ENCODE measurements at places on chromosomes 3 and 15. TPM values are rescaled to one million over a fixed set of nuclear protein-coding genes. Genes with fewer than 3 reads are reported as not detected.

- no peak for DNase-seq
Observed at GRCh38 chr3:25246913-25247312, 181.2 kb upstream of the RARB start.

DNA sequence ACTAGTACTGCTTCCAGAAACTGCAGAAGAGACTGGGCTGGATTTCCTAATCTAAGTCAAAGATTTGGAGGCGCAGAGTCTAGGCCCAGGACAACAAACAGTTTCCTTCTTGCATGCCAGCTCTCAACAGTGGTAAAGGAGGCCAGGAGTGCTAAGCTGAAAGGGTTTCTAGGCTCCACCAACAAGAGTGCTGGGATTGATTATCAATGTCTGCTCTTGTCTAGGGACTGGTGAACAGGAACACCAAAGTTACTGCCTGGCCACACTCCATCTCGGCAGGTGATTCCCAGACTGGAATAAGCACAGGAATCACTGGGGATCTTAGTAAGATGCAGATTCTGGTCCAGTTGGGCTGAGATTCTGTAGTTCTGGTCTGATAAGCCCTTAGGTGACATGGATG, 22.8 kb upstream of the FGD5 start:
- DNase-seq = no peak

- DNase-seq = no peak
Observed at GRCh38 chr3:126351086-126351770, 6.0 kb downstream of the KLF15 start.

DNA sequence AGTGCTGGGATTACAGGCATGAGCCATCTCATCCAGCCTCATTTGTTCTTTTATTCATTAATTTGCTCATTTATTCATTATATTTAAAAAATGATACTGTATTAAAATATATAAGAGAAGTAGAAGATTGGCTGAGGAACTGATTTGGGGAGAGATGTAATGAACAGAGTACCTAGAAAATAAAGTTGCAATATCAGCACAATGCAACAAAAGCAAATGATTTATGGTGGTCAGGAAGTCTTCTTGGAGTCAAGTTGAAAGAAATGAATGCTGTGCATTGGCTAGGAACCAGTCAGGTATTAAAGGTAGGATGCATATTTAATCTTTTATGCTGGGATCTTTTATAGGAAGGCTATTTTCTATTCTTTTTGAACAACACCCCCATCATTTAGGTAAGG, 152.2 kb downstream of the C3orf38 start:
- DNase-seq = no peak

GRCh38 chr3:18124501-18124900, 300.6 kb downstream of the SATB1 start:
- peak; percentile 76 for DNase-seq

GRCh38 chr15:70339571-70340493, 242.1 kb upstream of the TLE3 start:
- DNase-seq = no peak

DNA sequence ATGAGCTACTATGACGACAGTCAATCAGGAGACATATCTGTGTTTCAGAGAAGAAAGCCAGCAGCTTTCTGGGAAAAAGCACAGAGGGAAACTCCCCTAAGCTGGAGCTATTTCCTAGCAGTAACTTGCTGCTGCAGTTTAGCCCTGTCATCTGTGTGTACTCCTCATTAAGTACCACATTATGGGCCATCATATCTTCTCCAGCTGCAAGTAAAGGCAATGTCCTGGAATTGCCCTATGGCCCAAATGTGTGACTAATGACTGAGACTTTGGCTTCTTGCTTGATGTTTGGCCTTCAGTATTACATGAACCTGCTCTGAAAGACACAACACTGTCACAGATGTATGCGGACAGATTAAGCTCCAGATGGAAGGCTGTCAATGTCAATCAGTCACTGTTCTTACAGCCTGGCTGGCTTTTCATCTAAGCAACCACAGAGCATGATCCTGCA, 190.8 kb downstream of the FHIT start:
- DNase-seq = peak; percentile 4

- peak; percentile 98 for DNase-seq
Observed at GRCh38 chr3:50163572-50164455, 8.7 kb downstream of the SEMA3F start.

DNA sequence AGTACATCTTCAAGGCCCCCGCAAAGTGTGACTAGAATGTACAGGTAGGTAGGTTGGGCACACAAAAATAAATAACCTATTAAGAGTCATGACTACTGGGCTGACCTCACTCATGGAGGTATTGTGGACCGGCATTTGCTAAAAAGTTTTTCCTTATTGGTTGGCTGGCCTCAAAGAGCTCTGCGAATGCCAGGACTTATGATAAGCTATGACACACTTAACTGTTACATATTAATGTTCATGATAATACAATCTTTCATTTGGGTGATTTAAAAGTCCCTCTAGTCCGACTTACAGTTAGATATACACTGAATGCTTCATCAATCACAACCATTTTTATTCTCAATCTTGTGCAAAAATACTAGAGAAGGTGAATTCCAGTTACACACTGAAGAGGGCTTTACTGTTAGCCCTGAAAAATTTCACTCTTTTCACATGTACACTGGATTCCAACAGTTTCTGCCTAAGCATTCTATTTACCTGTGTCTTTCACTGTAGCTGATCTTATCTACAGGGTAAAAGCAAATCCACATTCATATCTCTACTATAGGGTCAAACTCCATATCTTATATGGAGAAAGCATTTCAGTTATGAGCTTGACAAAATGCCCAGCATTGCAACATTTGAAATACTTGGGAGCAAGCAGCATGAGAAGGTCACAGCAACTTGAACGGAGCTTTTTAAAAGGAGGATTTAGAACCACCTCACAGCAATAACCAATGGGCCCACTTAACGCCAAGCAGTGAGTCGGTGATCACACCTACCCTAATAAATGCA, 329.1 kb downstream of the FOXP1 start:
- no peak for DNase-seq

- peak; percentile 44 for DNase-seq
Observed at GRCh38 chr3:102745881-102746280, 311.1 kb downstream of the ZPLD1 start.

GRCh38 chr3:187648177-187648576, 22.0 kb downstream of the SST start:
- DNase-seq = no peak

GRCh38 chr3:47884603-47885002, 81.7 kb downstream of the DHX30 start:
- no peak for DNase-seq

DNA sequence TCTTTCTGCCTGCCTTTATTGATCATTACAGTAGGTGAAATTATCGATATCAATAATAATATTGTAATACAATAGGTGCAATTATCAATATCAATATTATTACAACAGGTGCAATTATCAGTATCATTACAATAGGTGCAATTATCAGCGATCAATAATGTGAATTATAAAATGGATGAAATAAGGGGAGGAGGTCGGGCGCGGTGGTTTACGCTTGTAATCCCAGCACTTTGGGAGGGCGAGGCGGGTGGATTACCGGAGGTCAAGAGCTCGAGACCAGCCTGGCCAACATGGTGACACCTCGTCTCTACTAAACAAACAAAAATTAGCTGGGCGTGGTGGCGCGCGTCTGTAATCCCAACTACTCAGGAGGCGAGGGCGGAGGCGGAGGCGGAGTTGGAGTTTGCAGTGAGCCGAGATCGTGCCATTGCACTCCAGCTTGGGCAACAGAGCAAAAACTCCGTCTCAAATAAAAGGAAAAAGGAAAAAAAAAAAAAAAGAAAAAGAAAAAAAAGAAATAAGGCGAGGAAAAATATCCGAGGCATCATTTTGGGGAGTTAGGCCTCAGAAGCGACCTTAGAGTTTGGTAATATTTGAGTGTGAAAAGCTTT, 611 bp upstream of the BNIP2 start:
- DNase-seq = peak; percentile 52

DNA sequence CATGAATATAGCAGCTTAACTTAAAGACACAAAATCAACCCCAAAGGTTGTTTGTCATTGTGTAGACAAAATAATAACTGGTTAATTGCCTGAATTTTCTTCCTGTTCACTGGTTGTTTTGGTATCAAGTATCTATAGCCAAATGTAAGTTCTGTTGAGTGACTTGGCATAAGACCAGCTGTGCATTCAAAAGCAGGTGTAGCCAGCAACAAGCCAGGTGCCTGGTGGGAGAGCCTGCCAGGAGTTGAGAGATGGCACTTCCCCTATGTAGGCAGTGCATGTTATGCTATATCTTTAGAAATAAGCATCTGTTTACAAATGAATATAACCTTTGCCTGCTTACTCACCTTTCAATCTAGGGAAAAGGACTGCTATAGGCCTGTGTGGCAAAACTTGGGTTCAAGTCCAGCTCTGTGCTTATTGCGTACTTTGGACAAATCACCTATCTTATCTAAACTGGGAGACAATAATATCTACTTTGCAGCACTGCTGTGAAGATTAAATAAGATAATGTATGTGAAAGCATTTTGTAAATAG, 84.9 kb upstream of the TBL1XR1 start:
- DNase-seq = no peak

GRCh38 chr3:24605511-24606028, 110.9 kb upstream of the THRB start:
- no peak for DNase-seq

- DNase-seq = no peak
Observed at GRCh38 chr3:43366481-43366880, 80.1 kb downstream of the SNRK start.

- DNase-seq = no peak
Observed at GRCh38 chr3:72538070-72538745, 310.0 kb downstream of the SHQ1 start.

DNA sequence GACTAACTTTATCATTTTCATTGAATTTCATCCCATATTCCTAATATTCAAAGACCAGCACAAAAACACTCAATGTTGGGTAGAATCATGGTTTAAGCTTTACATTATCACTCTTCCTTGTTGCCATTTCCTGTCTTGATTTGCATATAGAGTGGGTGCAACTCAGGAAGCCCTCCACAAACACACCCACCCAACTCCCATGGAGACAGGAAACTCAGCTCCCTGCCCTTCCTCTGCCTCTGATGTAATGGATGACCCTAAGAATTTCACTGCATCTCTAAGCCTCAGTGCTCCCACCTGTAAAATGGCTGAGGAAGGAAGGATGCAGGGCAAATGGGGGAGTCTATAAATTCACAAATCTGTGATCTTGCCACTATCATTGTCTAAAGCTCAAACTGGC, 98.1 kb upstream of the BFSP2 start:
- no peak for DNase-seq

DNA sequence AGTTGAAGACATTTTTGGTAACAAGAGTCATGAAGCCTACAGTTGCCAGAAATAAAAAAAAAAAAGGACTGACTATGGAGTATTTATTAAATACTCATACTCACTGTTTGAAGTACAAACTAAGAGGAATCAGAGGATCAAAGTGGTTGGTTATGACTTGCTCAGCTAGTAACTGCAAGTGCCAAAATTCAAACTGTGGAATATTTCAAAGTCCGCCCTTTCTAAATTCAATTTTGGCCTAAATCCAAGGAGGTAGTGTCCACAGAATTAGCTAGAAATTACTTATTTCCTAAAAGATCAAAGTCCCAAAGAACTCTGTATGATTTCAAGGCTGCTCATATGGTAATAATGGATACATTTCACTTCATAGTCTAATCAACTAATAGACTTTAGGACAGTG, 274.5 kb downstream of the ZBTB20 start:
- no peak for DNase-seq

GRCh38 chr15:43872416-43873020, 45.7 kb downstream of the WDR76 start:
- DNase-seq = peak; percentile 73

DNA sequence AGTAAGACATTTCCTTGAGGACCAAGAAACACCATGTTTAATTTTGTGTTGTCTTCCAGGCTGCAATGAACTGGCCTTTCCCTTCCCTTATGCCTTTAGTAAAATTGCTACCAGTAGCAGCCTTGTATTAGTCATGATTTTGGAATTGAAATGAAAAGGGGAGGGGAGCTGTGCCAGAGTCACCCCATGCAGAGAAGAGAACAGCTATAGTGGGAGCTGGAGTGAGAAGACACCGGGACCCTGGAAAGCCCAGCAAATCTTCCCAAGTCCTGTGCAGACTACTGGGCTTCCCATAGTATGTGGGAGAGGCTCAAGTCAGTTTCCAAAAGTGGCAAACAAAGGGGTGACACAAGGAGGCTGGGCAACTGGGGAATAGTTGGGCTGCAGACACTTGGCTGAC, 178.5 kb downstream of the NR1D2 start:
- peak; percentile 38 for DNase-seq

GRCh38 chr3:71542521-71543370, 40.8 kb downstream of the FOXP1 start:
- peak; percentile 60 for DNase-seq

DNA sequence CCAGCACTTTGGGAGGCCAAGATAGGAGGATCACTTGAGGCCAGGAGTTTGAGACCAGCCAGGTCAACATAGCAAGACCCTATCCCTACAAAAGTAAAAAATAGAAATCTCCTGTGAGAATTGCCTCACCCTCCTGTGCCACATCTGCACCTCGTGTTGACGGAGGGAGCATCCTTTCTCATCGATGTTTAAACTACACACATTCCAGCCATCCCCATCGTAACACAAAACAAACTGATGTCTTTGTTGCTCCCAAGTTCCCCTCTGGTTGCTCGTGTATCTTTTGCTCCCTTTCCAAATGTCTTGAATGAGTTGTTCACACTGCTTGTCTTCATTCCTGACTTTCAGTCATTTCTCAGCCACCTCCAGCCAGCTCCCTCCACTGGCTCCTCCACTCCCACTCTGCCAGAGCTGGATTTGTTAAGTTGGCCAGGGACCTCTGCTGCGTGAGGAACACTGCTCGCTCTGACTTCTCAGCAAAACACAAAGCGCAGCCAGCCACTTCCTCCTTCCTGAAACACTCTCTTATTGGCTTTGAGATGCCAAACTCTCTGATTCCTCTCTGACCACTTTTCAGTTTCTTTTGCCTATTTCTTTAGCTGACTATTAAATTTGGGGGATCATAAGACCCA, 53.6 kb upstream of the ATP13A3 start:
- no peak for DNase-seq

- DNase-seq = peak; percentile 19
Observed at GRCh38 chr15:85380812-85381642, 624 bp downstream of the AKAP13 start.

GRCh38 chr3:111610189-111610588, 15.0 kb upstream of the ZBED2 start:
- no peak for DNase-seq

- no peak for DNase-seq
Observed at GRCh38 chr15:85598219-85598618, 196.5 kb downstream of the KLHL25 start.

The NAALADL2 gene
- 1.9 TPM for total RNA-seq

The MESP1 gene
- total RNA-seq = 32.9 TPM

The ISLR gene
- not detected for total RNA-seq

The LRCH3 gene
- 43.1 TPM for total RNA-seq

The PRTG gene
- 1.4 TPM for total RNA-seq

The ARNT2 gene
- 0.11 TPM for total RNA-seq

The PSTPIP1 gene
- not detected for total RNA-seq

The CCDC80 gene
- total RNA-seq = 17.0 TPM

The ELL3 gene
- 15.0 TPM for total RNA-seq

The PXYLP1 gene
- total RNA-seq = 6.2 TPM

The APBA2 gene
- 61.7 TPM for total RNA-seq

The GPR149 gene
- total RNA-seq = not detected
